Peyer's patch (tissue), 4 donors: ENCODE measurements at places on chromosomes 6 and 20. TPM values are rescaled to one million over a fixed set of nuclear protein-coding genes. Genes with fewer than 3 reads are reported as not detected.

GRCh38 chr6:87551799-87552198 lies 38.0 kb downstream of the RARS2 start:
- DNase-seq = no peak

DNA sequence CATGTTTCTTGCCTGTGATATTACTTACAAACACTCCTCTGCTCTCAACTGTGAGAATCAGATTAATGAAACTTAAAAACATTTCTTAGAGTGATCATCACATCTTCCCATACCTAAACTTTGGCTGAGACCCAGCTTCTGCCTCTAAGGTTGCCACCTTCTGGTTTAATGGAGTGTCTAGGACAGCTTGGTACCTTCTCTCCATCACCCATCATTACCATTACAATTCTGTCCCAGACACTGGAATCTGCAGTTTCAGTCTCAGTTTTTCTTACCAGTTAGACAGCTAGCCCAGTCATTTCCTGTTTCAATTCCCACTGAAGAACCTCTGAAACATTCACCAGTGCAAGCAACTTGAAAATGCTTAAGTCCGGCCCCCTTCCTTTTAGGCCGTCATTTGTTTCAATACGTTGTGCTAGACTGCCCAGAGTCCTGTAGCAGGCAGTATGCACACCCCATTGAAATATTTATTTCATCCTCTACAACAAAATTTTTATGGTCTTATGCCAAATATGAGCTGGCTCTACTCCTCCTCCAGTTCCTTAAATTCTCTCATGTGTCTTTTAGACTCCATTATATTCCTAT lies 107.0 kb upstream of the FOXO3 start:
- DNase-seq = no peak

DNA sequence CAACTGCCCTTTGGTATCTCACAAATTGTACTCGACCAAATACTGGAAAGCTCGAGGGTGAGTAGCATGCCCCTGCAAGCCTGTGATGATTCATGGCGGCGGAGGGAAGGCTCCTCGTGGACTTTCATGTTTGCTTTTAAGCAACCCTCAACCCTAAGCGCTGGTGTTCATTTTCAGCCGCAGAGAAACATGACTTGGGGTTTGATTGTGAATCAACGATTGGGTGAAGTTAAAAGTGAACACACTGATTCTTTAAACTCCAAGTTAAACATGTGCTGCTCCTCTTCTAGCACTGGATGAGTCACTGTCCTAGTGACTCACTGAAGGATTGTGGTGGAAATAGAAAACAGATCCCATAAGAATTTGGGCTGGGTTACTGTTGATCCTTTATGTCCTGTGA lies 8.3 kb downstream of the CD109 start:
- DNase-seq = no peak

The PROKR2 gene
- total RNA-seq = not detected

- DNase-seq = no peak
Measured at GRCh38 chr6:150403458-150404246, 34.8 kb downstream of the IYD start.

The TRIM31 gene
- 38.2 TPM for total RNA-seq

DNA sequence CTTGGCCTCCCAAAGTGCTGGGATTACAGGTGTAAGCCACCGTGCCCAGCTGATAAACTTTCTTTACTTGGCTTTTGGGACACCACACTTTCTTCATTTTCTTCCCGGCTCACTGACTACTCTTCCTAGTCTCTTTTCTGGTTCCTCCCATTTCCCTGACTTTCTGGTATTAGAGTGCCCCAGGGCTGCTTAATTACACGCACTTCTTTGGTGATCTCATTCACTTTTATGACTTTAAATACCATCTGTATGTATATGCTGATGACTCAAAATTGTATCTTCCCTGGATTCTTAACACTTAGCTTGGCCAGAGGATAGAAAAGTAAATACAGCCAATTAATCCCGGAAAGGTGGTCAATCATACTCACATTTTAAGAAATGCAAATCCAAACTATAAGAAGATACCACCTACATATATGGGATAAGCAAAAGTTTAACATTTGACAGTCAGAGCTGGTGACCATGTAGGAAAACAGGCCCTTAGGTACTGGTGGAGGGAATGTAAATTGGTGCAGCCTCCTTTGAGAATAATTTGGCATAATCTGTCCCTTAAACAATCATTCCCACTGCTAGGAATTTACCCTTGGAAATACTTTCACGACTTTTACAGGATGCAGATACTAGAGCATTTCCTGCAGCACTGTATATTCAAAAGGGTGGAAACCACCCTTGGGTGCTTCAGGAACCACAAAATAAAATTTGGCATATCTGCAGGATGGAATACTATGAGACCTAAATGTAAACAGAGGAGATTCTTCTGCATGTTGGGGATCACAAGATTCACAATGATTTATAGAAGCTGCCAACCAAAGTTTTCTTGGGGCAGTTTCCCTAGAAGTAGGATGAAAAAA lies 9.4 kb upstream of the NANP start:
- no peak for DNase-seq

DNA sequence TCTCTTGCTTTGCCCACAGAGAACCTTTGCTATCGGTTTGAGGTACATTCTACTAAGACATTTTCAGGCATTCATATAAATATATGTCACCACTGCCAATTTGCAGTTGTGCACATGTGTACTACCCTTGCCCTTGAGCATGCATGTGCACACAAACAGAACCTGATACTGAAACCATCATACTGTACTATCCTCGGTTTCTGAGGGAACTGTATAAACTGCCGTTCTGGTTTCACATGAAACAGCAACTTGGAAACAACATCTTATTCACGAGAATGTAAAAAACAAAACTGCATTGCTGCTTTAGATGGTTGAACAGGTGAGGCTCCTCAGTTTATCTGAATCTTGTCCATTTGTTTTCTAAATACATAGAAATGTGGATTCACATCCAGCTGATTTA lies 151.2 kb upstream of the TMEM170B start:
- DNase-seq = no peak

- no peak for DNase-seq
Measured at GRCh38 chr6:168649209-168649608, 208.2 kb downstream of the SMOC2 start.

GRCh38 chr6:143125455-143125854 lies 64.8 kb downstream of the AIG1 start:
- DNase-seq = no peak

DNA sequence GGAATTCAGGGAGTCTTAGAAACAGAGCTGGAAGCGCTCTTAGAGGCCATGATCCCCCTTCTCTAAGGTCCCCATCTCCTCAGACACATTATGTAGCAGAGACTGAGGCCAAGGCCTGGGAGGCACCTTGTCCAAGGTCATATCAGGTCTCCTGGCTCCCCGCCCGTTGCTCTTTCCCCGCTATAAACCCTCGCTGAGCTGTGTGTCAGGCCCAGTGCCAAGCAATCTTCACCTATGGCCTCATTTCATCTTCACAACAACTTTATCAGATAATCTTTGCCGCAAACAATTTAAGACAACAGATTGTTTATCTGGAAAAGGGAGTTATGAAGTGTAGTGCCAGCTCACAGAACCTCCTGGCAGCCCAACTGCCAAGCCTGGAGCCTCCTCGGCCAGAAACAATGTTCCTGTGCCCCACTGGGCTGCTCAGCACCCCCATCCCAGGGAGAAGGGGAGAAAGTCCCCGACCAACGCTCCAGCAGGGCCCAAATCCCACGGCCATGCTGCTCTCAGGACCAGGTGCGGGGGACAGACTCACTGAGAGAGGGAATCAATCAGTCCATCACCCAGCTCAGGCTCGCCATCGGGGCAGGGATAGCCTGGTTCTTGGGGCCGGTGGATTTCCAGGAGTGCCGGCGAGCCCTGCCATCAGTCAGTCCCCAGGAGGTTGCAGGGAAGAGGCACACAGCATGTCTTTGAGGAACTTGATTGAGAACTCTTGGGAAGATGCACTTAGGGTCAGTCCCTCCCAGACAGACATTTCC lies 16.9 kb upstream of the FANCE start:
- peak; percentile 92 for DNase-seq

DNA sequence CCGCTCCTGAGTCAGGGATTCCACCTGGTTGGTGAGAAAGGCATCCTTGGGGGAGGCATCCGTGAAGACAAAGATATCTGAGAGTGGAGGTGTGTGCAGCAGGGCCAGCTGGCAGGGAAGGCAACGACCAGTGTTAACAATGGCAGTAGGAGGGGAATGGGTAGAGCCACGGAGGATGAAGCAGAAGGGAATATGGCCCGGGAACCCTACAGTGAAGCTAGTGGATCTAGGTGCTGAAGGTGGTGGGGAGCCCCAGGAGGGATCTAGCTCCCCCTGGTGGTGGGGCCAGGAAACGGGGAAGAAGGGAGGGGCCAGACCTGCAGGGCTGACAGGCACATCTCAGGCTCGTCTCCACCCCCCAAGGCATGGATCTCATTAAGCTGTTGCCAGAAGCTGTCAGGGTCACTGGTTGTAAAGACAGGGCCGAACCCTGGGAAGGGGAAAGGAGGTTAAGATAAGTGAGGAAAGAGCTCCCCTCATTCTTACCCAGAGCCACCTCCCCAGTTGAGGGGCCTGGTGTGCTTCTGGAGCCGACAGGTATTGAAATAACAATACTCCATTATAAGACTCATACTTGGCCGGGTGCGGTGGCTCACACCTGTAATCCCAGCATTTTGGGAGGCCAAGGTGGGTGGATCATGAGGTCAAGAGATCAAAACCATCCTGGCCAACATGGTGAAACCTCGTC lies 7.3 kb downstream of the VWA7 start:
- peak; percentile 92 for DNase-seq

GRCh38 chr6:135655055-135655454 lies 157.5 kb upstream of the AHI1 start:
- DNase-seq = no peak

DNA sequence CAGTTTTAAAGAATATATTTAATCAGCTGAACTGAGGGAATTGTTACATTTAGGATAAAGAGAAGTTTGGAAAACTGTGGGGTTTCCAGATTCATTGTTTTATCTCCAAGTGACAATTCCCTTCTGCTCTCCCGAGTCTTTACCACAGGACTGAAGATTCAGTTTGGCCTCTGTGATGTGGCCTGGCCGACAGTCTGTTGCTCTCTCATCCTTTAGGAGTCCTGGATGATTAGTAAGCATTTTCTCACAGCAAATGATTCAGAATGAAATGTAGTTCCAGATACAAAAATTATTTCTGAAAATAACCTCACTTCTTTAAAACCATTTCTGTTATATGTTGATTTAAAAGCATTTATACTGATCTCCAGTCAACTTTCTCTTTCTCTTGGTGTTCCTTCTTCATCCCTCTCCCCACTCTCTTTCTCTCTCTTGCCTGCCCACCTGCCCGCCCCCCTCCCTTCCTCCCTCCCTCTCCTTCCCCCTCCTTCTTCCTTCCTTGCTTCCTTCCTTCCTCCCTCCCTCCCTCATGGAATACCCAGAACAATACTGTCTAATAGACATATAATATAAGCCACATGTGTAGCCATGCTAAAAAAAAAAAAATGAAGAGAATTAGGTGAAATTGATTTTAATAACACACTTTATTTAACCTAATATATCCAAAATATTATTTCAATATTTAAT lies 254.9 kb downstream of the PRL start:
- no peak for DNase-seq

- no peak for DNase-seq
Measured at GRCh38 chr20:12061466-12061865, 143.8 kb downstream of the BTBD3 start.

- no peak for DNase-seq
Measured at GRCh38 chr20:10255846-10256245, 37.2 kb downstream of the SNAP25 start.

GRCh38 chr6:88480816-88481215 lies 314.7 kb upstream of the CNR1 start:
- DNase-seq = no peak

DNA sequence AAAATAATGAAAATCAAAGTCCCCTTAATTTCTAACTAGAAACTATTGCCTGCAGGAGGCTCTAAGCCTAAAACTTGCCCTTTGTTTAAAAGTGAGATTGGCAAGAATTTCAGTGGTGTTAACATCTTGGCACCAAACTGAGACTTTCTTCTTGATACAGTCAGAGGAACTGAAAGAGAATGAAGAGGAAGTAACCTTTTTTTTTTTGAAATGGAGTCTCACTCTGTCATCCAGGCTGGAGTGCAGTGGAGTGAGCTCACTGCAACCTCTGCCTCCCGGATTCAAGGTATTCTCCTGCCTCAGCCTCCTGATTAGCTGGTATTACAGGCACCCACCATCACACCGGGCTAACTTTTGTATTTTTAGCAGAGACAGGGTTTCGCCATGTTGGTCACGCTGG lies 3.6 kb downstream of the DOP1A start:
- DNase-seq = no peak

GRCh38 chr6:16725145-16725864 lies 36.0 kb downstream of the ATXN1 start:
- no peak for DNase-seq

DNA sequence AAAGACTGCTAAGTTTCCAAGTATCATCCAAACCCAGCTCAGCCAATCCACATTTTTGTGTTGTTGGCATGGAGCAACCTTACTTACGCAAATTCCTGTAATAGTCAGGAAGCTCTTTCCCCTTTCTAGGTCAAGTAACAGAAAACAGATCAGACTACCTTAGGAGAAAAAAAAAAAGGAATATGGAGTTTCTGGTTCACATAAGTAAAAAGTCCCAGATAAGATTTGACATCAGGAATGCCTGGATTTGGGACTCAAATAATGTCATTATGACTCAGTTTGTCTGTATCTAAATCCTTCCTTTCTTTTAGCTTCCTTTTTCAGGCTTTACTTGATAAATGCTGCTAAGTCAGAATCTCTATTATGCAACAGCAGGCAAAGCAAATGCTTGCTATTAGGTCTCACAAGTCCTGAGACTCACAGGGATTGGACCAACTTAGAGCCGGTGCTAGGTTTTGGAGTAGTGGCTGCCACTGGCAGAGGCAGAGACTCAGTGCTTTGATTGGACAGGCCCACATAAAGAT lies 44.5 kb downstream of the NCOA7 start:
- no peak for DNase-seq

The FAM83D gene
- 7.4 TPM for total RNA-seq

DNA sequence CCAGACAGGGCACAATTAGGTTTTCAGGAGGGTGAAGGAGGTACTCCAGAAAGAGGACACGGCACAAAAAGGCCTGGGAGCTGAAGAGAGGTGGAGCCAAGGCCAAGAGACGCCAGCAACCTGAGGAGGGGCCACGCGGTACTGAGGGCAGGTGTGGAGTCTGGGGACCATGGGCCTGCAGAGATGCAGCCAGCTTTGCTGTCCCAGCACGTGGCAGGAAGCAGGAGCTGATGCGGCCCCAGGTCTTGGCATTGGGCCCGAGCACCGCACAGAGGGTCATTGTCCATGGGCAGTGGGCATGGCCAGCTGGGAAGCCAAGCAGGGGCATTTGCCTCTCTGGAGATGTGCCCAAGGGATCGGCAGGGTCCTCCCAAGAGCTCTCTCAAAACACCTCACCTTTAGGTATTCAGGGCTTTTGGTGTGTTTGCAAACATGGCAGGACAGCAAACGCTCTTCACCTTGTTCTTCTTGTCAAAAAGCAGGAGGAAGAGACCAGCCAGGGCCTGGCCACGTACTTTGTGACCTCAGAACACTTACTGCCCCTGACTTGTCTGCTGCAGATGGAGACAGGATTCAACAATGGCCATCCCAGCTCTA lies 1.4 kb upstream of the BPIFB1 start:
- no peak for DNase-seq

The SLA2 gene
- 5.0 TPM for total RNA-seq

The VSTM2L gene
- 0.80 TPM for total RNA-seq
